ENCODE measurements at places on chromosomes 4 and X. TPM values are rescaled to one million over a fixed set of nuclear protein-coding genes. Genes with fewer than 3 reads are reported as not detected.

DNA sequence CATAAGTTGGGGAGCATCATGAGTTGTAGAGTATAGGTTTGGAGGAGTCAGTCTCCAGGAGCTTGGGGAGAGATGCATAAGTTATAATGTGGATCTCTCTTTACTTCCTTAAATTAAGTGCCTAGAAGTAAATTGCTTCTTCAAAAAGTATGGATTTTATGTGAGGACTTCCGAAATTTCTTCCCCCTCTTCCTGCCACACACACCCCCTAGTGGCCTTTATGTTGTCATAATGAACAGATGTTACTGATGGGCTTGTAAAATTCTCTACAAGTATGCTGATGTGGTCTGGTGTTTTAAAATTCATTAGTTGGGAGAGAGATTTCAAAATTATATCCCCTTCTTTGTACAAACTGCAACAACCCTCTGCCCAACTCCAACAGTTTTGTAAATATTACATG is 2.3 kb upstream of the METTL14 start:
- no peak for DNase-seq

DNA sequence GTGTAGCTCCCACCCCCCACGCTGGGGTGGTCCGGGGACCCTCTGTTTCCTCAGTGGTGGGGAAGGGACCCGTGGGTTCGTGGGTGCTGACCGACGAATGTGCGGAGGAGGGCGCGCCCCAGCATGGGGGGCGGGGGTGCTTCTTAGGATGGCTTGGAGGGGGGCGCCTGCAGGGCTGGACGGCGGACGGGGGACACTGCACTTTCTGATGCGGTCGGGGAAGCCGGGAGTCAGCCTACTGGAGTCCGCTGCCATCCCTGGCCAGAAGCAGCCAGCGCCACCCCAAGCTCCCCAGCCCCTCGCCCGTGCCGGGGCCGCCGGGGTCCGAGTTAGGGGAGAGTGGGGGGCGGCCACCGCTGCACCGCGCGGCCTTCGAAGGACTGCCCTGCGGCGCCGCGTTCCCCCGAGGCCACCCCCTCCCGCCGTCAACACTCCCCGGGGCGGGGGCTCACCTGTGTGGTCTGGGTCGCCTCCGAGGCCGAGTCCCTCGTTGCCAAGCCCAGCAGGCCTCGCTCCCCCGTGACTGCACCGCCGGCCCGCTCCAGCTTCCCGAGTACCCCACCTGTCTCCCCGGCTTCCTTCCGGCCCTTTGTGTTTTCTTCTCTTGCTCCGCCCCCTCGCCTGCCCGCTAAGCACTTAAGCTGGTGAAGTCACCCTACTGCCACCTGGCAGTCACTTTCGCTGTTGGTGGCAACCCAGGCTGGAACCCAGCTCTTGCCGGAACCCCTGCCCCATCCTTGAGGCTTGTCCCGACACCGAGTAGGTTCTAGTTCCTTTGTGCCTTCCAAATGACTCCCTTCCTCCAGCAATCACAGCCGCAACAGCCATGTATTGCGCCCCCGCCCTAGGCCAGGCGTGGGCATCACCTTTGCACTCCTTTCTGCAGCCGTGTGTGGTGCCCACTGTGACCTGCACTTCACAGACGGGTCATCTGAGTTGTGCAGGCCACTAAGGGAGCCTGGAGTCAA is at the start of gene OCIAD2:
Gene OCIAD2, minus strand, starts transcription at position 569 of the 968 bp plus-strand sequence. CDS start 2,225 bp downstream, outside the sequence.
- peak; percentile 86 for DNase-seq

GRCh38 chr4:128288689-128289106 is 1.1 kb upstream of the PGRMC2 start:
- DNase-seq: peak; percentile 30

- no peak for DNase-seq
These were observed 191.0 kb upstream of the EMCN start for GRCh38 chr4:100708776-100709175.

- DNase-seq: peak; percentile 50
These were observed at the start of gene WNK3 for GRCh38 chrX:54357414-54358377. TSS of gene WNK3 (minus strand) at chrX:54358046.

DUX4 gene
- not detected for total RNA-seq

CLTRN gene
- total RNA-seq: 0.48 TPM

GRCh38 chr4:41077628-41078027 is 136.7 kb downstream of the APBB2 start:
- DNase-seq: no peak

PNMA6F gene
- total RNA-seq: not detected

DNA sequence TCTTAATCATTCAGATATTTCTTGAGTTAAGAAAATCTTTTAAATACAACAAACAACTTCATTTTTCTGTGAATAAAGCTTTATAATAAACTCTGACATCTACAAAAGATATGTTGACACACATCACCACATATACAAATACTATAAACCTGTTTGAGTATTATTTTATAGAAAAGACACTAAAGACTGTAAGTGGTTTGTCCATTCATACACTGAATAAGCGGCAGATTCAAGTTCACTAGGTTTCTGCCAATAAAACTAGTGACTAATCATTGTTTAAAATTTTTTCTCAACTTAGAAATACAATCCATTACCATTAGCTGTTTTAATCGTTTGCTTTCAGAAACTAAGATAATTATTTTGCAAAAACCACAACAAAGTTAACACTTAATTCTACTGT is 1900.0 kb downstream of the C4orf33 start:
- no peak for DNase-seq

Data from transverse colon (tissue), 4 donors.